ENCODE measurements at places on chromosomes 2 and 18.

GRCh38 chr2:39786761-39787522 is 7.9 kb upstream of the THUMPD2 start:
- DNase-seq, result no peak

GRCh38 chr2:1907849-1908533 is 163.7 kb upstream of the PXDN start:
- no peak for DNase-seq

DNA sequence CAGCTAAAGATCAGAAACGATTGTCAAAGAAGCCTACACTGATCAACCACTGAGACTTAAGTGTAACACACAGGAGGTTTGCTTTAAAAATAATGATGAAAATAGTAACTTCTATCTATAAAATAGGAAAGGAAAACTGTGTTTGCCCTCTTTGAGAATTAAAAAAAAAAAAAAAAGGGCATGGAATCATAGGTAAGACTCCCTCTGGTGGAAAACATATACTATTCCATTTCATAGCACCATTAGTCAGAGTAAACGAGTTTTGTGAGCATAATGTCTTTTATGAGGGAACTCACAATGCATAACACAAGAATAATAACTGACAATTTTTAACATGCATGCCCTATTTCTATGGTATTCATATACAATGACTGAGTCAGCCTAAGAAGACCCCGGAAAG is 36.3 kb downstream of the SLC35F5 start:
- peak; percentile 21 for DNase-seq

DNA sequence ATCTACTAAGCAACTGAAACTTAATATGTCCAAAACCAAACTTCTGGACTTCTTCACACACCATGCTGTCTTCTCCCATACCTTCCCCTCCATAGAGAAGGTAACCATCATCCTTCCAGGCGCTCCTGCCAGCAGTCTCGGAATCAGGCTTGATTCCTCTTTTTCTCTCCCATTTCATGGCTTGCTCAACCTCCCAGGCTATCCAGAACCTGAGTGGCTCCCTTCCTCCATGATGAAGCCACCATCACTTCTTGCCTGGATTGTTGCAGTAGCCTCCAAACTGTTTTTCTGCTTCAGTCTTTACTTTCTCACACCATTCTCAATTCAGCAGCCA is 40.1 kb upstream of the NDUFV2 start:
- DNase-seq, result no peak

- no peak for DNase-seq
Observed at GRCh38 chr2:19747310-19748072, 154.3 kb downstream of the TTC32 start.

GRCh38 chr18:47683774-47684173 is 246.7 kb downstream of the SMAD2 start:
- no peak for DNase-seq

DNA sequence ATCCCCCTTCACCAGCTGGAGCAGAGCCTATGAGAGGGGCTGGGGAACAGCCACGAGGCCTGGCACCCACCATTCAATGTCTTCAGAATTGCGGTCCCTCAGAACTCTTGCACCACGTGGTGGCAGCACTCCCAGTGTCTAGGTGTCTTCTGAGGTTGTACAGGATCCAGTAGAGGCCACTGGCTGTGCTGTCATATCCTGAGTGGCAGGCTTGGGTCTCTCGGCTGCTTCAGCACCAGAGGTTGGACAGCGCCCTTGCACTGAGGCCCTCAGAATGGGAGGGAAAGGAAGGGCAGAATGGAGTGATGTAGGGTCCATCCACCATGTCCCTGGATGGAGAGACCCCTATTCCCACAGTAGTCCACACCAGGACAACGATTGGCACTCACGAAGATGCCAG is 112.0 kb upstream of the TEKT4 start:
- peak; percentile 33 for DNase-seq

DNA sequence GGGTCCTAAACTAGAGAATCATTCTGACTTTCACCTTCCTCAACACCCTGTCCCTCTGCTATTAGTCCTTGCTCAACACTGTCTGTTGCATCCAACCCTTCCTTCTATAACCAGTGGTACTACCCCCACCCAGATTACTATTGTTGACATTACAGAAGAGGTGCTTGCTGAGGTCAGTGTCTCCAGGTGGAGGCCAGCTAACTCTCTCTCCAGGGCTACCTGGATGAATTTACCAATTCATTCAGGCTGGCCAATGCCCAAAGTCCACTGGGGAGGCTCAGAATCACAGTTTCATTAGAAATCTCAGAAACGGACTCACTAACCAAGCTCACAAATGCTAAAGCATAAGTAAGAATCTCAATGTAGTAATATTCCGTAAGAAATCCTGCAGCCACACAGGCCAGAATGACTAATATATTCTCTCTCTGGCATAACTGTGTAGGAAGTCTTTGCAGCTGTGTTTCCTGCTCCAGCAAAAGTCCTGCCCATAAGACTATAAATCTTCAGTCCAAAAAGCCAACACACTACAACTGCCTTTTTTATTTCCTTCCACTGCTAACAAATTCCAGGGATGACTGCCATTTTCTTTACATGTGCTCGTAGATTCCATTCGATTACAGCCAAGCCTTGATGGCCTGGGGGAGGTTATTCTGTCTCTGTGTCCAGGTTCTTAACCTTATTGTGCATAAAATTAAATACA is 10.0 kb upstream of the TTR start:
- DNase-seq, result no peak

GRCh38 chr2:127910415-127910814 is 24.7 kb upstream of the AMMECR1L start:
- no peak for DNase-seq

GRCh38 chr18:71011389-71011788 is 722.5 kb downstream of the SOCS6 start:
- DNase-seq, result no peak

DNA sequence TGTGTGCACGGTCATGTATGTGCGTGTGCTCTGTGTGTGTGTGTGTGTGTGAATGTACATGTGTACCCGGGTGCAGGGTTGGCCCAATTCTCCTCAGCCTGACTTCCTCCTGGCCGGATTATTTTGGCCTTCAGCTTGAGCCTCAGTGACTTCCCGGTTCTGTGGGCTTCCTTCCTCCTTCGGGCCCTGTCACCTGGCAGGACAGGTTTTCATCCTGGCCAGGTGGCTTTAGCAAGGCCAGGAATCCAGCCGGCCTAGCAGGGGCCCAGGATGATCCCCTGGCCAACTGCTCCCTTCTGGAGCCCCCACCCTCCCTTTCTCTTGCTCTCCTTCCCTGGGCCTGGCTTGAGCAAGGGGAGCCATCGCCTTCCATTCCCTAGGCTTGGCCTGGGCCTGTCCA is 140.5 kb downstream of the INHBB start:
- no peak for DNase-seq

DNA sequence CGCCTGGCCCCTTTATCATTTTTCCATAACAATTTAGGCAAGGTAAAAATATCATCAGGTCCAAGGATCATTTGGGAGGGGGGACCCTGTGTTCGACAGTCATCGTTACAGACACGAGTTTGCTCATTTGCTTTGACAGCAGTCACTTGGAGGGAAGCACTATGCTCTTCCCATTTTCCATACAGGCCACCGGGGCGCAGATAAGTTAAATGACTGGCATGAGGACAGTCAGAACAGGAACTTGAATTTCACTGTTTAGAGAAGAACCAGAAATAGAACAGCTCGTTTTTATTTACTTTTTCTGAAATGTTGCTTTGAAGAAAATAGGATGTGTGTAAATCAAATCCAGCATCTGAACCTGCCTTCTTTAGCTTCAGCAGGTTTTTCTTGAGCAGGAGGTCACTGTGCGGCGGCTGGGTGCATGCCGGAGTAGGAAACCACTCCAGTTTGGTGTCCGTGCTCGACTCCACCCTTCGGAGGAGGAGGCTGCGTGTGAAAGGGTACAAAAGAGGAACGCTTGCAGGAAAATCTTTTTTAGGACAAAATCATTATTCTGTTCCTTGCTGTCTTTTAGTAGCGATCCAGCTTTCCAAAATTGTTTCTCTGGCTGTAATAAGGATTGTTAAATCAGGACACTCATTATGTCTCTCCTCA is 15.2 kb downstream of the NPAS2 start:
- DNase-seq, result no peak

DNA sequence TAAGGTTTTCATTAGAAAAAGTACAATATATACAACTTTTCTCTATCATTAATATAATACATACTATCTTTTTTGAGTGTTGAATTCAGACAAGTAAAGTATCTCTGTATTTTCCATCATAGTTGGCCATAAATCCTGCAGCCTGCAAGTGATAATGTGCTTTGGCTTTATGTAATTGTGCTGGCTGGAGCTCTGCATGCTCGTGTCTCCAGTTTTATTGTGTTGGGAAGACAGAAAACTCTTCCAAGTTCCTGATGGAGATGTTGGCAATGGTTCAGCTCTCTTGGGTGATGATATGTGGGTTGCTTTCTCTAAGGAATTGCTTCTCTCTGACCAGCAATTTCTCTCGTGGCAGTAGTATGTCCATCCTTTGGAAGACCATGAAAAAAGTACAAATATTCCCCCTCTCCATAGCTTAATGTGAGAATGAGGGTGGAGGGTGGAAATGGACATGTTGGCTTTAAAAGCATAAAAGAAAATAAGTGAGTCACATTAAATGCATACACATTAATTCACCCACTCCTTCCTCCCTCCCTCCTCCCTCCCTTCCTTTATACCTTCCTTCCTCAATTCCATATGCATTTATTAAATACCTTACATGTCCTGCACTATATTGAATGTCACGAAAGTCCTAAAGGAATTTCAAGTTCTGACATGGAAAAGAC is 344.2 kb downstream of the MTX2 start:
- no peak for DNase-seq

DNA sequence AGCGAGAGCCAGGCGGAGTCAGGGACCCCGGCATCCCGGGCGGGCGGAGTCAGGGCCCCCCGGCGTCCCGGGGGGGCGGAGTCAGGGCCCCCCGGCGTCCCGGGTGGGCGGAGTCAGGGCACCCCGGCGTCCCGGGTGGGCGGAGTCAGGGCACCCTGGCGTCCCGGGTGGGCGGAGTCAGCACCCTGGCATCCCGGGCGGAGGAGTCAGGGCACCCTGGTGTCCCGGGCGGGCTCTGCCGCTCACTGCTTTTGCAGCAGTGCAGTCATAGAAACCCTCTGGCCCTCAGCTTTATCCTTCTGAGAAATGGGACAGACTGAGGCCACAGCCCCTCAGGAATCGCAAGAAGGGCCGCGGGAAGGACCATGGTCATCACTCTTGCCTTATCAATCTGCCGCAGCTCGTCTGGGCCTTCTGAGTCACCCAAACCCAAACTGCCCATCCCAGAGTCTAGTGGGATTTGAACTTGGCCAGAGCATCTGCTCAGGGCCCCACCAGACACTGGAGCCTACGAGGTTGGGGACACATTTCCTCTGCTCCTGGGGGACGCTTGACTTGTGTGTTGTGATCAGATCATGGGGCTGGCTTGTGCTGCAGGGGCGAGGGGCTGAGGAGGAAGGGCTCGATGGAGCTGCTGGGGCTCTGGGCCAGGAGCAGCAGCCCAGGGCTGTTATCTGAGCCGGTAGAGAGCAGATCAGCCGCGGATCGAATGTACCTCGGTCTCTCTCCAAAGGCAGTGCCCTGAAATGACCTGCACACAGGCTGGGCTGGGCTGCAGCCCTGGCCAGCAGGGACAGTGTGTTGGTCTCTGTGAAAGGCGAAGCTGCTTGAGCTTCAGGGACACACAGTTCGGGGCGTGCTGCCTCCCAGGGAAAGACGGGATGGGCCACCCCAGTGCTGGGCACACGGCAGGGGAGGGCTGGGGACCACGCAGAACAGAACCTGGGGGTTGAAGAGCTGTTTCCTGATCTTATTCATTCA is 290.1 kb upstream of the HDAC4 start:
- no peak for DNase-seq

DNA sequence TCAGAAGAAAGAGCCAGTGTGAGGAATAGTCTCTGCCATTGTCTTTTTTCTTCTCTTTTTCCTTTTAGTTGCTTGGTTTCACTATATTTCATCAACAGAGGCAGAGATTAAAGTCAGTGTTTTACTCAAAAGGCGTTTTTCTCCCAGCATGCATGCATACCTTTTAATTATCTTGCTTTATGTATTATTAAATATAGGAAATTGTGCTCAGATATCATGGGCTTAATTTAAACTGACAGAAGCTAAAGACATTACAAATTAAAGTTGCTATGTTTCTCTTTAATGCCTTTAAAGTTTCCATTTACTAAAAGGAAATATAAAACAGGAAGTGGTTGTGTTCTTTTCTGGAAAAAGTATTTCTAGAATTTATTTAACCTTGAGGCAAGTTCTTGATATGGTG is 223.3 kb upstream of the ATP5MC3 start:
- no peak for DNase-seq

- DNase-seq, result no peak
Observed at GRCh38 chr2:54899576-54900200, 150.6 kb downstream of the RTN4 start.

GRCh38 chr2:39000552-39000951 is 110.9 kb downstream of the ARHGEF33 start:
- no peak for DNase-seq

DNA sequence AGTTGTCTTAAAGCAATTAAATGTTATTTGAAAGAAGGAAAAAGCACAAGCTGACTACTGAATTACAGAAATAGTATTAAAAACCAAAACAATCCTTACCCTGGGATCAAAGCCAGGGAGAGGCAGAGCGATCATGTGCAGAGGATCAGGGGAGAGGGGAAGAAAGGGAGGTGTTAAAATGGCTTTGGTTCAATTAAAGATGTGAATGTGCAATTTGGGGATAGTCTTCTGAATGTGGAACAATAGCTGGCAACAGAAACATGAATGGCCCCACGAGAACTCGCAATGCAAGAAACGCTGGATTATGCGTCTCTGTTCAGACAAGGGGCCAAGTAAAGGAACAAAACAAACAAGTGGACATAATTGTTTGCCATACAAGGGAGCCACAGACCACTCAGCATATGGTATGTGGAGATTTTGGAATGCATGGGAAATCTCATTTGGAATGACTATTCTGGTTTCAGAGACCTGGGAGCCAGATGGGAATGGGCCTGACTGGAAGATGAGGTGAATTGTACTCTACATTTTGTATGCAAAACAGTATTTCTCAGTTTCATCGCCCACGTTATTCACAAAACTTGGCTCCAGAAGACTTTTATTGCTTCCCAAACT is 155.4 kb downstream of the SLC4A3 start:
- no peak for DNase-seq

DNA sequence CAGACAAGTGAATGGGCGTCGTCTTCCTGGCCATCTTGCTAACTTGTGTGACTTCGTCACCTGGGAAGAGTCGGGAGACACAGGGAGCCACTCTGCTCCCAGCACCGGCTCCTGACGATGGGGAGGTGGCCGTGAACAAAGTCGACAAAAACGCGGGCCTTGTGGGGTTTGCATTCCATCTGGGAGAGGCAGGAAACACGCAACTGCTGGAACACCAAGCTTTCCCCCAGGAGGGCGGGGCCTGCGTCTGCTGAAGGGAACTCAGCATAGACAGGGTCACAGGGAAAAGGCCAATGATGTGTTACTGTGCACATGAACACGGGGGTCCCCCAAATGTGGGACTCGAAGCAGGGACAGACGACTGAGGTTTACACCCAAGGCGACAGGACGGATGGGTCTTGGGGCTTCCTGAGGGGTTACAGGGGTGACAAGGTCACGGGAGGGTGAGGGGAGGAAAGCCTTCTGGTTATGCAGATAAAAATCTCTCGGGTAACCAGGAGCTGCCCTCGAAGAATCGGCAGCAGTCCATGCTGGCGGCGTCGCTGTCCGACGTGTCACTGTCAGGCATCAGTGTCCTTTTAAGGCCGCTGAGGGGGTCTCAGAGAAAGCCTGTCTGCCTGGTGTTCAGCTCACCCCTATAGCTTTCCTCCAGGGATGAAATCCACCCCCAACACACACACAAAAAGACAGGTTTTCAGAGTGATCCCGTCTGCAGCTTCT is 28.2 kb upstream of the PRLH start:
- DNase-seq, result no peak

GRCh38 chr2:231245249-231246094 is 47.0 kb downstream of the ARMC9 start:
- DNase-seq, result no peak

GRCh38 chr2:101200676-101201075 is 49.5 kb upstream of the TBC1D8 start:
- DNase-seq, result no peak
